ENCODE measurements at places on chromosomes 7 and 10.

GRCh38 chr7:101119876-101120275 is 7.0 kb upstream of the SERPINE1 start:
- DNase-seq: no peak

GRCh38 chr10:24382045-24382444 is 173.1 kb downstream of the KIAA1217 start:
- no peak for DNase-seq

DNA sequence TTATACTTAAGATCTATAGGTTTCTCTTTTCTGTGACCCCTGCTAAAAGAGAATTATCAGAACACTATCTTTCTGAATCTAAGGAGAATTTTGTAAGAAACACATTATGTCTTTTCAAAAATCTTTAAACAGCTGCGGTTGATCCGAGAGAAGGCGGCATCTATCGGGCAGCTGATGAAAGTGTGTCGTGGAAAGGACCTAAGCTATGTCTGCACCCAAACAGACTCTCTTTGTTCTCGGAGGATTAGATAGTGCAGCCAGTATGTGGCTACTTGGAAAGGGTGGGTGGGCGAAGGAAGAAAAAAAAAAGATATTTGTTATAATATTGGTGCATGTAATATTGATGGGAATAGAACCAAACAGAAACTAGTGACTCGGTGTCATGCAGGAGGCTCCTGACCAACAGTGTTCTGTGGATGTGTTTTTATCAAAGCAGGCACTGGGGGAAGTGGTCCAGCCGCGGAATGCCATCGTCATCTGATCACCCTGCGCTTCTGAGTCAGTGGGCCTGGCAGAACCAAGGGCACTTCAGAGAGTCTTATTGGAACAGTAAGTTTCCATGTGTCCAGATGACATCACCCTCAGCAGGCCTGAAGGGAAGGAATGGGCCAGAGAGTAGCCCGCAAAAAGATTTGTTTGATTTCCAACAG is 509.7 kb upstream of the AKR1E2 start:
- DNase-seq: no peak

- DNase-seq: no peak
Observed at GRCh38 chr7:10734595-10734994, 239.1 kb upstream of the PHF14 start.

- no peak for DNase-seq
Observed at GRCh38 chr7:30027065-30027456, 559 bp upstream of the FKBP14 start.

GRCh38 chr10:31018962-31019361 is 12.7 kb downstream of the ZNF438 start:
- no peak for DNase-seq

- no peak for DNase-seq
Observed at GRCh38 chr10:13880760-13881159, 294.0 kb downstream of the PRPF18 start.

DNA sequence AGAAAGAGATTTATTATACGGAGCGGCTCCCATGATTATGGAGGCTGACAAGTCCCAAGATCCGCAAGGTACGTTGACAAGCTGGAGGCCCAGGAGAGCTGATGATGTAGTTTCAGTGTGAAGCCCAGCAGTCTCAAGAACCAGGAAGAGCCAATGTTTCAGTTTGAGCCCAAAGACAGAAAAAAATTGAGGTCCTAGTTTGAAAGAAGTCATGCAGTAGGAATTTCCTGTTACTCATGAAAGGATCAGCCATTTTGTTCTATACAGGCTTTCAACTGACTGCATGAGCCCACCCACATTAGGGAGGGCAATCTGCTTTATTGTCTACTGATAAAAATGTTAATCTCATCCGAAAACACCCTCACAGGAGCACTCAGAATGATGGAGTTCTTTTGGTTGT is 51.5 kb downstream of the CCDC71L start:
- DNase-seq: no peak

DNA sequence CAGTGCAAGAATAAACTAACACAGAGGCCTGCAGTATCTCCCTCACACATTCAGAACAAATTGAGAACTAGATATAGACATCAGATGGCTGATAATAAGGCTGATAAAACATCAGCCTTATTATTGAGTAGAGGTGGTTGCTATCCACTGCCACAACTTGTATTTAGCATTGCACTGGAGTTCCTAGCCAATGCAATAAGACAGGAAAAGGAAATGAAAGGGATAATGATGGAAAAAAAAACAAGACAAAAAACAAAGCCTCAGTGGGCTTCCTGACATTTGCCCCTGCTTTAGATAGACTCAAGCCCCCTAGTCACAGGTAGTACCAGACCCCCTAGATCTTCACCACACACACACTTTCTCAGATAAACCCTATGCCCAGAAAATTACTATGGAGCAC is 33.2 kb upstream of the ELN start:
- DNase-seq: no peak

DNA sequence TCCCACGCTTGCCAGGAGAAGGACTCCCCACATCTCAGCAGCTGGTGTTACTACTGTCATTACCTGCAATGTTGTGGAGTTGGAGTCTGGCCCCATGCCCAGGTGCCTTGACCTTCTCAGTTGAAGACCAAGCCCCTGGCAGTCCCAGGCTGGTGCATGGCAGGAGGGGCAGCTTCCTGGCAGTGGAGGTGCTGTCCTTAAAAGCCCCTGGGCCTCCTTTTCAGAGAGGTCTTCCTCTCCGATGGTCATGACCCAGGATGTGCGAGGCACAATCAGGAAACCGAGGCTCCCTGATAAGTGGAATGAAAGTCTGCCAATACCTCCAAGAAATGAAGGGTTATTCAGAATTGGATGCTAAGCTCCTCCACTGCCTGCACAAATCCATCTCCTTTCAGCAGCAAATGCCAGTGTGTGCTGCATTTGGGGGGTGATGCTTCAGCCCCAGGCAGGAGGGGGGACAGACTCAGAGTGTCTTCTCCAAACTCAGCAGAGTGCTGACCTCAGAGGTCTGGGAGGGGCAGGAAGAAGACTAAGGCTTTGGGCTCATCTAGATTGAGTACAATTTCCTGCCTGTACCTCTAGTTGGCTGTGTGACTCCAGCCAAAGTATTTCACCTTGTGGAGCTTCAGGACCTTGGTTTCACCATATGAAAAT is 97.0 kb upstream of the DDC start:
- DNase-seq: no peak

- no peak for DNase-seq
Observed at GRCh38 chr10:118032564-118032963, 14.2 kb downstream of the RAB11FIP2 start.
